ENCODE measurements at places on chromosomes 11 and 22. TPM values are rescaled to one million over a fixed set of nuclear protein-coding genes. Genes with fewer than 3 reads are reported as not detected.

- DNase-seq, result no peak
Observed at GRCh38 chr11:75024764-75025211, 36.1 kb downstream of the NEU3 start.

DNA sequence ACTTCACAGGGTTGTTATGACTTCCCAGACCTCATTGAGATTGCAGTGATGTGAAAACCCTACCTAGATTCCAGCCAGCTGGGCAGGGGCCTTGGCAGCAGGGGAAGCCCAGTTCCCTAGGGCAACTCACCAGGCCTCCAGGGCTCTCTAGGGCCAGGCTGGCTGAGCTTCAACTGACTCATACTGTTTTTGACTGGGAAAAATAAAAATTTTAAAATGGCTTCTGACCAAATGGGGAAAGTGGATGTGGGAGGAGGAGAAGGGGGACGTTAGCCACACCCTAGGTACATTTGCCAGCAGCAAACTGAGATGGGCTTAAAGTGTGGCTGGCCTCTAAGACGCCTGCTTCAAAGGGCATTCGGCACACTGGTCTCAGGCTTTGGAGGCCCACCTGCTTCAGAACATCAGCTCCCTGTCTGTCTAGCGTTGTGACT is 39.0 kb downstream of the BMAL1 start:
- no peak for DNase-seq

- DNase-seq, result no peak
Observed at GRCh38 chr11:134346101-134346975, 14.6 kb downstream of the GLB1L2 start.

DNA sequence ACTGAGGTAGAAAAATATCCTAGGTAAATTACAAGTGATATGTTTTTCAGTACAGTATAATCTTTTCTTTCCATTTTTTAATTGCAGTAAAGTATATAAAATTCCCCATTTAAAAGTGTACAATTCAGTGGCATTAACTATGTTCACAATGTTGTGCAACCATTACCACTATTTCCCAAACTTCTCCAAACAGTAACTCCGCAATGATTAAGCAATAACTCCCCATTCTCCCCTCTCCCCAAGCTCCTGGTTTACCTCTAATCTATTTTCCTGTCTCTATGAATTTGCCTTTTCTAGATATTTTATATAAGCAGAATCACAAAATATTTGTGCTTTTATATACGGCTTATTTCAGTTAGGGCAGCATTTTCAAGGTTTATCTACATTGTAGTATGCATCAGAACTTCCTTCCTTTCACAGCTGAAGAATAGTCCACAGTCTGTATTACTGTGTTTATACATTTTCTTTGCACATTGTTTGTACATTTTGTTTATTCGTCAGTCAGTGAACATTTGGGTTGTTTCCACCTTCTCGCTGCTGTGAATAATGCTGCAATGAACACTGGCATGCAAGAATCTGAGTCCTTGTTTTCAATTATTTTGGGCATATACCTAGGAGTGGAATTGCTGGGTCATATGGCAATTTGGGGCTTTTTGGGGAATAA is 110.7 kb downstream of the RPL27A start:
- no peak for DNase-seq

- no peak for DNase-seq
Observed at GRCh38 chr11:87252869-87253268, 215.1 kb downstream of the TMEM135 start.

GRCh38 chr11:126115816-126116331 is 53.2 kb upstream of the CDON start:
- DNase-seq, result peak; percentile 85

GRCh38 chr22:17742527-17742902 is 31.8 kb downstream of the BID start:
- DNase-seq, result peak; percentile 41

DNA sequence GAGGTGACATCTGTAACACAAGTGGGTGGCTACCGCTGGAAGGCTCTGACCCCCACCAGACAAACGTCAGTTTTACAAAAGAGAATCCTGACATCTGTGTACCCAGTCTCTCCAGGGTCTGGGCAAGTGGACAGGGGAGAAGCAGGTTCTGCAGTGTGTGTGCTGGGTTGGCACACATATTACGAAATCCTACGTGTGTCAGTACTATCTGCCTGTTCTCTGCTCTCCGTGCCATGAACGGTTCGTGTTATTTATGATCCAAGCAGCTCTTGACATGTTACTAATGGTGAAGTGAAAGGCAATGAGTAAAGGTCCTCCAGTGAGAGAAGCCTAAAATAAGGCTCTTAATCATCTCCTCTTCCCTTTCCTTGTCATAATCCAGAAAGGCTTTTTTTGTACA is 201.5 kb upstream of the MTMR2 start:
- DNase-seq, result no peak

DNA sequence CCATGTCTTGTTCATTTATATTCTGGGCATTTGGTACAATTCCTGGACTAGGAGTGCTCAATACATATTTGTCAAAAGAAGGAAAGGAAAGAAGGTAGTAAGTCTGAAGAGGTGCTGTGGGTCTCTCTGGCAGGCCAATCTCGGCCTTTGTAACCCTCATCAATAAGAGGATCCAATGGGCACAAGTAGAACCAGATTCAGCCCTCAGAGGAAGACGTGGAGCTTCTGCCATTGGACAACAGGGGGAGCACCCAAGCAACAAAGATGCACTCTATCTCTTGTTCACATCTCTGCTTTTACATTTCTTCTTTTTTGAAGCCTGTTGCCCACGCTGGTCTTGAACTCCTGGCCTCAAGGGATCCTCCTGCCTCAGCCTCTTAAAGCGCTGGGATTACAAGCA is 2.2 kb upstream of the VPS11 start:
- no peak for DNase-seq

GRCh38 chr11:43145653-43146052 is 166.1 kb upstream of the API5 start:
- DNase-seq, result no peak

GRCh38 chr11:84673753-84674152 is 953.4 kb downstream of the DLG2 start:
- DNase-seq, result no peak

DNA sequence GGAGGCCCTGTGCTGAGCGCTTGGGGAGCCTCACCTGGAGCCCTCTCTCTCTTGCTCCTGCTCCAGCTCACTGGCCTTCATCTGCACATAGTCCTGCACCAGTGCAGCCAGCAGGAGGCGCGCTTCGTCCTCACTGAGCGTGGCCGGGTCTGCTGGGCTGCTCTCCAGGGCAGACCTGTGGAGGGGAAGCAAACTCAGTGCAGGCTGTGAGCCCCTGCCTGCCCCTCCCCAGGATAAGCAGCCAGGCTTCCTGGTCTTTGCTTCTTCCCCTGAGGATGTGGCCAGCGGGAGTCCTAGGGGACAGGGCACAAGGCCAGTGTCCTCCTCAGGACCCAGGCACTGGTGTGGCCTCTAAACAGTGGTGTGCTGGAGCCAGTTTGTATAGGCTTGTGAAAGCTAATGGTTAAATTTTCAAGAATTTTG is 2.2 kb downstream of the CALCA start:
- DNase-seq, result peak; percentile 34

GRCh38 chr11:125514336-125515101 is 18.5 kb upstream of the FEZ1 start:
- peak; percentile 17 for DNase-seq

- DNase-seq, result no peak
Observed at GRCh38 chr11:74459584-74459983, 7.8 kb downstream of the KCNE3 start.

DNA sequence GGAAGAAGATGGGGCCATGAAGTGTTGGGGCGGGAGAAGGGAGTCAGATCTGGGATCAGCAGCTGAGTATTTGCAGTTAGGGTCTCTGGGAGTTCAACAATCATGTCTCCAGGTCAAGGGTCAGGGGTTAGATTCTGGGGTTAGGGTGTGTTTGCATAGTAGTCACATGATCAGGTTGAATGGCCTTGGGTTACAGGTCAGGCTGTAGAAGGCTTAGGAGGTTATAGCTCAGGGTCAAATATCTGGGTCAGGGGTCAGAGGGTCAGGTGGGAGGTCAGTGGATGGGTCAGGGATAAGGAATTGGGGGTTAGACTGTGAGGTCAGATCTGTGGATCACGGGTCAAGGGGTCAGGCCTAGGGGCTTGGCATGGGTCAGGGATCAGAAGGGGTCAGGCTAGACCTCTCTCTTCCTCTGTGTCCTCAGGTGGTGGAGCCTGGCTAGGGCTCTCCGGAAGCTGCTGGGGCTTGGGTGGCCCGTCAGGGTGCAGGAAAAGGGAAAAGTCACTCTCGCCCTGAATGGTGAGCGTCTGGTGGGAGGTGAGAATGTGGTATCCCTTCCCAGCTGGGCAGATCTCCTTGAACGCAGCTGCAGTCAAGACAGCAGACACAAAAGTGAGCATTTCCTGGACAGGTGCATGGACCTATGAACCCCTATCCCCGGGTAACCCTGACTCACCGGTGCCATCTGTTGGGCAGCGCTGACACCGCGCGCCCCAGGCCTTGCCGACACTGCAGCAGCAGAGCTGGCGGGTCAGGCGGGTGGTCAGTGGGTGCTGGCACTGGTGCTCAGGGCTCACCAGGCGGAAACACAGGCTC is 6.4 kb downstream of the LTBP3 start:
- DNase-seq, result peak; percentile 62

DNA sequence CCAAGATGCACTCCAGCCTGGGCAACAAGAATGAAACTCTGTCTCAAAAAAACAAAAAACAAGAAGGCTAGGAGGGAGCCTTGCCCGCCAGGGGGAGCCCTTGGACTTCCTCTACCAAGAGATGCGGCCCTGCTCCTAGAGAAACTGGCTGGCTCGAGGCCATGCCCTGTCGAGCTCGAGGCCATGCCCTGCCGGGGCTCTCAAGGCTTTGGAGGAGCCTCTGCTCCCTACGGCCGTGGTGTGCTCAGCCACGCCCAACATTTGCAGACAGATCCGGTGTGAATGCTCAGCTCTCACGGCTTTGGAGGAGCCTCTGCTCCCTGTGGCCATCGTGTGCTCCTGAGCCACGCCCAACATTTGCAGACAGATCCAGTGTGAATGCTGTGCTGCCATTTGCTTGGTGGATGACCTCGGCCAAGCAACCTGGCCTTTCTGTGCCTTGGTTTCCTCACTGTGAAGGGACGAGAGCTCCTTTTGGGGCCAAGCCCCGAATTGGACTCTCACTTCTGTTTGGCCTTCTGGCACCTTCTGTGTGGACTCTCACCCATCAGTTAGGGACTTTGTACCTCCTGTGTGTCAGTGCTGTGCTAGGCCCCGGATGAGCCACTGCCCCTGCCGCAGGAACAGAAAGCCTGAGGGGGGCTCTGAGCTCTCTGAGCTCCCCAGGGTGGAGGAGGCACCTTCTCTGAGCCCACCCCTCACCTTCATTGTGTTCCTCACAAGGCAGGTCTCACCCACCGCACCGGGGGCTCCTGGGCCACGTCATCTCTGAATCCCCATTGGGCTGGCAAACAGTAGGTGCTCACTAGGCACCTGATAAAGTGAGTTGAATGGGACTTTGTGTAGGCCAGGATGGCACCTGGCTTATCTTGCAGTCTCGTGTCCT is 14.1 kb downstream of the C11orf24 start:
- peak; percentile 96 for DNase-seq

- DNase-seq, result no peak
Observed at GRCh38 chr11:113670149-113670830, 35.8 kb downstream of the TMPRSS5 start.

- DNase-seq, result peak; percentile 23
Observed at GRCh38 chr22:26570115-26570514, 19.8 kb downstream of the TPST2 start.

- DNase-seq, result peak; percentile 50
Observed at GRCh38 chr11:11486002-11486401, 133.0 kb upstream of the CSNK2A3 start.

GRCh38 chr11:92717240-92717639 is 252.2 kb upstream of the MTNR1B start:
- DNase-seq, result no peak

- peak; percentile 47 for DNase-seq
Observed at GRCh38 chr11:63240791-63241379, 2.5 kb downstream of the SLC22A25 start.

DNA sequence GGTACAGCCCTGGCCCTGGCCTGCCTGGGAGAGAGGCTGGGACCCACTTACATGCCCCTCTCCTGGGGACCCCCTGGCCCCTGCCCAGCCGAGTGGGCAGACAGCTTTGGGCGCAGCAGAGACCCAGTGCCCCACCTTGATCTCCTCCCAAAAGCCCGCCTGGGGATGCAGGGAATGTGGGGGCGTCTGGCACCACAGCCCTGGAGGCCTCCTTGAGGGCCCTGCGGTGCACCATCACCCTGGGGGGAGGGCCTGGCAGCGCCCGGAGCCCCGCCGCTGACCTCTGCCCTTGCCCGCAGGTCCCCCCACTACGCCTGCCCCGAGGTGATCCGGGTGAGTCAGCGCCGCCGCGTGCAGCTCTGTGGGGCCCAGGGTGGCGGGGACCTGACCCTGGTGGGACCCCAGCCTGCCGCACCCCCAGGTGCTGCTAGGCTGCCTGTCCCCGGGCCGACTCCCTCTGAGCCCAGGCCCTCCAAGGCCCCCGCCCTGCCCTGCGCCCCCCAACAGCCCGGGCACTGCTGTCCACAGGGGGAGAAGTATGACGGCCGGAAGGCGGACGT is 43.7 kb downstream of the MOB2 start:
- no peak for DNase-seq

DNA sequence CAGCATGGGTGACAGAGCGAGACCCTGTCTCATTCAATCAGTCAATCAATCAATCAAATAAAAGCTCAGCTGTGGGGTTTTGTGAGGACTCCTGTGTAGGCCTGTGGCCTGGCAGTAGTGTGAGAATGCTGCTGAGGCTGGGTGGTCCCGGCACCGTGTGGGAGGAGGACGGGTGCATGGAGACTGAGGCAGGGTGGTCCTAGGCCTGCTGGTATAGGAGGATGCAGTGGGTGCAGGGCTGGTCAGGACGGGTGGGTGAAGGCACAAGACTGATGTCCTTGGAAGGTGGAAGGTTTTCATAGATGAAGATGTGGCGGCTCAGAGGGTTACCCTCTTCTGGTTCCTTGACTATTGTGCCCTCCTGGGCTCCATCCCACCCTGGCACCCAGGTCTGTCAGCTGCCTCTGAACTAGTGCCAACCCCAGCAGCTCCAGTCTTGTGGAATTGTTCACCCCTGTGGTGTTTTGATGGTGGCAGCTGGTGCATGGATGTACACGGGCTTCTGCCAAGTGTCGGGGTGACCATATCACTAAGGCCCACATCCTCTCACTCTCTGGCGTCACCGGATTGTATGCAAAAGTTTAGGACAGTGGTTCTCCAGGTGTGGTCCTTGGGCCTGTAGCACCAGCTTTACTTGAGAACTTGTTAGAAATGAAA is 23.7 kb downstream of the TANGO2 start:
- DNase-seq, result no peak

GRCh38 chr22:17152340-17152739 is 6.7 kb downstream of the HDHD5 start:
- DNase-seq, result no peak

GRCh38 chr11:65871811-65872548 is 620 bp downstream of the EFEMP2 start:
- DNase-seq, result no peak

- no peak for DNase-seq
Observed at GRCh38 chr22:17648569-17648968, 10.0 kb downstream of the BCL2L13 start.

The LRP4 gene
- 14.5 TPM for total RNA-seq

The SAA1 gene
- total RNA-seq, result 19.3 TPM

The DRD2 gene
- 0.32 TPM for total RNA-seq

The ZNF408 gene
- total RNA-seq, result 12.9 TPM

The UBQLNL gene
- 0.69 TPM for total RNA-seq

The IFITM10 gene
- 13.9 TPM for total RNA-seq

The UBQLN3 gene
- total RNA-seq, result 0.26 TPM

The NOX4 gene
- total RNA-seq, result 1.9 TPM

The INSC gene
- total RNA-seq, result 1.2 TPM

The PIK3IP1 gene
- total RNA-seq, result 48.0 TPM

The VPREB3 gene
- total RNA-seq, result not detected

The SAA2 gene
- total RNA-seq, result 20.3 TPM

The PACS1 gene
- 68.0 TPM for total RNA-seq

The CDC45 gene
- total RNA-seq, result 1.6 TPM

The INPP5J gene
- total RNA-seq, result 8.7 TPM

The CHST1 gene
- 1.8 TPM for total RNA-seq

The SHISA8 gene
- 1.4 TPM for total RNA-seq

Data from mucosa of gallbladder (tissue), 1 donor.